ENCODE measurements at places on chromosomes 3 and 15. TPM values are rescaled to one million over a fixed set of nuclear protein-coding genes. Genes with fewer than 3 reads are reported as not detected.

CISH gene
- total RNA-seq = 2.5 TPM

FBXW12 gene
- not detected for total RNA-seq

UBE2Q2 gene
- total RNA-seq = 48.0 TPM

SCG5 gene
- 3.7 TPM for total RNA-seq

RNF168 gene
- 15.1 TPM for total RNA-seq

PAQR5 gene
- total RNA-seq = not detected

ZKSCAN7 gene
- 1.2 TPM for total RNA-seq

CAMK1 gene
- 16.5 TPM for total RNA-seq

Measured in glomerular endothelial cell (primary cell).